HuH-7 (cell line): ENCODE measurements at places on chromosomes 7 and 10.

GRCh38 chr7:67018940-67019339, 22.3 kb downstream of the TYW1 start:
- no peak for DNase-seq

GRCh38 chr10:127911867-127912257, 5.0 kb downstream of the PTPRE start:
- DNase-seq = no peak

- no peak for DNase-seq
These were observed 29.4 kb downstream of the LSMEM1 start for GRCh38 chr7:112510001-112510742.

GRCh38 chr10:80553436-80553835, 15.7 kb downstream of the SH2D4B start:
- DNase-seq = no peak

DNA sequence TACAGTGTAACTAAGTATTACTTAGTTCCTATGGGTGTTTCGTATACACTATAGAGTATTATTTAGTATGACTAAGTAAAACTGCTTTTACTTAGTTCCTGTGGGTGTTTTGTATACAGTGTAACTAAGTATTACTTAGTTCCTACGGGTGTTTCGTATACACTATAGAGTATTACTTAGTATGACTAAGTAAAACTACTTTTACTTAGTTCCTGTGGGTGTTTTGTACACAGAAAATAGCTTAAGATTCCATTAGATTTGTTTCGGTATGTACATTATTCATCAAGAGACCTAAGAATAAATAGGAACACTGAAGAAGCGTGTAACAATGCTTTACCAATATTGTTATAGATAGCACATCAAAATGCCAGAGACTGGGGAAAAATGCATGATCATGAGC, 25.0 kb downstream of the IGF2BP3 start:
- no peak for DNase-seq

- no peak for DNase-seq
These were observed 115.8 kb upstream of the ANLN start for GRCh38 chr7:36273836-36274235.

DNA sequence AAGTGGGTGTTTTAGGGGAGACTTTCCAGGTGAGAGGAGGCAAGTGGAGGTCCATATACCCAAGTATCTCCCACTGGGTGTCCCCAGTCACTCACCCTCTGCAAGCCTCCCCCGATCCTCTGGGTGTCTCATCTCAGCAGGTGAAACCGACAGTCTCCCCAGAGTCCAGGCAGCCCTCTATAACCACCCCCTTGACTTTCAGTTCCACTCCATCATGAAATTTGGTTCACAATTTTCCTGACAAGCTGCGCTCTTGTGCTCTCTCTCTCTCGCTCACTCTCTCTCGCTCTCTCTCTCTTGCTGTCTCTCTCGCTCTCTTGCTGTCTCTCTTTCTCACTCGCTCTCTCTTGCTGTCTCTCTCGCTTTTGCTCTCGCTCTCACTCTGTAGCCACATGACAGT, 8.1 kb upstream of the RABGEF1 start:
- DNase-seq = no peak

GRCh38 chr7:25770235-25770634, 381.8 kb upstream of the NFE2L3 start:
- DNase-seq = no peak

DNA sequence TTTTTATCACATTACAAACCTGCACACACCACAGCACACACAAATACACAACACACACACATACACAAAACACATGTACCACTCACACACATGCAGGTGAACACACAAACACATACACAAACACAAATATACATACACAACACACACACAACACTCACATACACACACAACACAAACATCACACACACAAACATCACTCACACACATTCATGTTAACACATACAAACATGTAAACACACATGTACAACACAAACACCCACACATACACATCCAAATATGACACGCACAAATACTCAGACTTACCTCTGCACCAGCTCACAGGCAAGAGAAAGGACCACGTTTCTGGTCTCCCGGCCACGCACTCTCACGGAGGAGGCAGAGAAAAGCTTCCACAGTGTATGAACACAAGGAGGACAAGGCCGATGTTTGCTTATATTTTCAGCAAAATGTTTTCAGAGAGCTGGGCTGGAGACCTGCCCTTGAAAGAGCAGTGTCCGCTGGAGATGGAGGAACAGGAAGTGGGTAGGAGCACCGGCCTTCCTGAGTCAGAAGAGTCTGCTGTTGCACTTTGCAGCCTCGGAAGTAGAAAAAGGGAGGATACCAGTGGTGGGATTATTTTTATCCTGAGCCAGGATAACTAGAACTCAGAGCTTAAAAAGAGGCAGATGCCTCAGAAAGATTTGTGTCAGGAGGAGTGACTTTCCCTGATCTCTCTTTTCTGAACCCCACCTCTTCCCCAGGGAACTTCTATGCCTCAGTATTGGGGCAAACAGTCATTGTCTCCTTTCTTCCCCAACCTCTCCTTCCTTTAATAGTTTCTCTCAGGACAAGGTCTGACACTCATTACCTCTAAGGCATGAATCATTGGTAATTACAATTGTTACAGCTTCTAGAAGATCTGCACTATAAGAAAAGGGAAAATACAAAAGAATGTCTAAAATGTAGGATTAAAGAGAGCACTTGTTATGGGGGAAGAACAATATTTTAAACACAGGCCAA, at the start of gene GIMAP6:
Gene GIMAP6, minus strand, starts transcription at position 520 of the 999 bp plus-strand sequence. CDS start 2,243 bp downstream, outside the sequence.
- no peak for DNase-seq

DNA sequence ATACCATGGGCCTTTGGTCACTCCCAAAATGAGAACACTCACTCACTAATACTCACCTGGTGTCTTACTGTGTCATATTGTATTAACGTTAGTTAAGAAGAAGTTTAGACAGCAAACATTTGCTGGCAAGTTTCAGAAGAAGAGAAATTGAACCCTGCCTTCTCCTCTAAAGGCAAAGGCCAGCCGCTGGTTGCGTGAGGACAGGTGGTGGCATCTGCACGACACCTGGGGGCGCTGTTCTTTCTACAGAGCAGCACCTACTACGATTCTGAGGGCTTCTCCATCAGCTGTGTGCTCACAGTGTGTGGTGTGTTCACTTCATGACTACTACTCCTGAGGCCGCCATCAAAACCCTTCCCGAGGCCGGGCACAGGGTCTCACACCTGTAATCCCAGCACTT, 17.9 kb upstream of the CLEC2L start:
- peak; percentile 77 for DNase-seq

DNA sequence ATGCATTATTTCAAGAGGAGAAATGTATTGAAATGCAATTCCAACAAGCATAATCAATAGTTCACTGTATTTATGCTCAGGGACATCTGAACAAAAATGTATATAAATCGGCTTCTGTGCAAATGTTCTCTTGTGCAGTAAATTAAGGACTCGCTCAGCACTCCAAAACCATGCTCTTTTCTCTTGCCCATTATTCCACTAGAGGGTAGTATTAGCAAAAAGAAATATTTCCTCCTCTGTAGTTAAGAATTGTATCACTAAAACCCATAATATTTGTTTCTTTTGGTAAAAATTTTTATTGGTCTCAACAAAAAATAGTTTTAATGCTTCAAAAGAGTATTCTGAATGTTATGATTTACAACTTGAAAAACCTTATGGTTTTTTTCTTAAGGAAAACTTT, 803.1 kb downstream of the PCDH15 start:
- peak; percentile 10 for DNase-seq
